Thymus (tissue), 14 donors: ENCODE measurements at places on chromosomes 13 and 19.

GRCh38 chr13:58728126-58728525 is 1096.6 kb downstream of the PCDH17 start:
- no peaks in the 10 kb centered on the region for H3K27me3 ChIP-seq
- no peaks in the 10 kb centered on the region for H3K36me3 ChIP-seq
- H3K4me1 ChIP-seq, result no peaks in the 10 kb centered on the region

DNA sequence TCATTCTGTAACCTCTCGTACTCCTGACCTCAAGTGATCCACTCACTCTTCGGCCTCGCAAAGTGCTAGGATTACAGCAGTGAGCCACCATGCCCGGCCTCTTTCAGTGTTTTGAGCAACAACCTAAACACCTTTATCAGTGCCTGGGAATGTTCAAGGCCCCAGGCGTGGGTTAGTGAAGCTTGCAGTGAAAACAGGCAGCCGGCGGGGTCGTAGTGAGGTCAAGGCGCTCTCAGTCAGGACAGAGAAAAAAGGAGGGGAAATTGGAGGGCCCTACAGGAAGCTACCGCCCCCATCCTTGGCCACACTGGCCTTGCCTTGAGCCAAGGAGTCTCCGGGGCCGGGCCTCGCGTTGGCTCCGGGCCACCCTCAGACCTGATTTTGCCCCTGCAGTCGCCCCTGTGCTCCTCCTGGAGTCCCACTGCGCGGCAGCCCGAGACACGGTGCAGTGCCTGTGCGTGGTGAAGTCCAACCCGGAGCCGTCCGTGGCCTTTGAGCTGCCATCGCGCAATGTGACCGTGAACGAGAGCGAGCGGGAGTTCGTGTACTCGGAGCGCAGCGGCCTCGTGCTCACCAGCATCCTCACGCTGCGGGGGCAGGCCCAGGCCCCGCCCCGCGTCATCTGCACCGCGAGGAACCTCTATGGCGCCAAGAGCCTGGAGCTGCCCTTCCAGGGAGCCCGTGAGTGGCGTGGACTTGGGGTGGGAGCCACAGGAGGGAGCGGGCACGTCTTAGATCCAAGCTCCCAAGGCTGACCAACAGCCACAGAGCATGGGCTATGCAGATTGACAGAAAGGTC is 17.7 kb downstream of the MAG start:
- H3K36me3 ChIP-seq, result no peaks in the 10 kb centered on the region
- peaks cover 4% of the 10 kb centered on the region for H3K4me1 ChIP-seq
- H3K27ac ChIP-seq, result no peak overlapping the region
- H3K4me3 ChIP-seq, result no peak overlapping the region
- H3K27me3 ChIP-seq, result no peaks in the 10 kb centered on the region

DNA sequence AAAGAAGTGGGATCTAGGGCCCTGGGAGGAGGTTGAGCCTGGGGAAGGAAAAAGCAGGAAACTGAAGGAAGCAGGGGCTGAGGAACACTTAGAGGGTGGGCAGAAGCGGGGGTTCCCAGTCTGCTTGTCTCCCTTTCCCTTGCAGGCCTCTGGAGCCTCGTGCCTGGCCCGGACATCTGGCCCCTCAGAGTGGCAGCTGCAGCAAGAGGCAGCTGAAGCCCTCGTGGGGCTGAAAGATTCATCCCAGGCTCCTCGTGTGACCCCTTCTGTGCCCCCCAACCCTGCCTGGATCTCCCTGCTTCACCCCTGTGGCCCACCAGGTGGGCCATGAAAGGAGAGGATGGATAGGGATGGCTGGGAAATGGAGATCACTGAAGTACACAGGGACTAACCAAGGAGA is 5.5 kb downstream of the DMRTC2 start:
- no peaks in the 10 kb centered on the region for H3K36me3 ChIP-seq
- H3K27me3 ChIP-seq, result no peaks in the 10 kb centered on the region
- H3K4me1 ChIP-seq, result no peaks in the 10 kb centered on the region
- no peak overlapping the region for H3K27ac ChIP-seq

GRCh38 chr13:28324181-28324789 is 170.6 kb downstream of the FLT1 start:
- H3K27ac ChIP-seq, result no peak overlapping the region
- H3K27me3 ChIP-seq, result no peaks in the 10 kb centered on the region
- DNase-seq, result peak; percentile 50
- no peaks in the 10 kb centered on the region for H3K4me1 ChIP-seq
- H3K36me3 ChIP-seq, result no peaks in the 10 kb centered on the region

- no peak overlapping the region for H3K4me3 ChIP-seq
- H3K27me3 ChIP-seq, result peaks cover 5% of the 10 kb centered on the region
- DNase-seq, result no peak
- no peaks in the 10 kb centered on the region for H3K36me3 ChIP-seq
- H3K4me1 ChIP-seq, result peaks cover 21% of the 10 kb centered on the region
Measured at GRCh38 chr19:42068756-42069571, 1.0 kb downstream of the GRIK5 start.

GRCh38 chr19:23783636-23784035 is 24.9 kb upstream of the ZNF681 start:
- no peak overlapping the region for H3K4me3 ChIP-seq
- H3K27me3 ChIP-seq, result no peaks in the 10 kb centered on the region
- H3K27ac ChIP-seq, result no peak overlapping the region

DNA sequence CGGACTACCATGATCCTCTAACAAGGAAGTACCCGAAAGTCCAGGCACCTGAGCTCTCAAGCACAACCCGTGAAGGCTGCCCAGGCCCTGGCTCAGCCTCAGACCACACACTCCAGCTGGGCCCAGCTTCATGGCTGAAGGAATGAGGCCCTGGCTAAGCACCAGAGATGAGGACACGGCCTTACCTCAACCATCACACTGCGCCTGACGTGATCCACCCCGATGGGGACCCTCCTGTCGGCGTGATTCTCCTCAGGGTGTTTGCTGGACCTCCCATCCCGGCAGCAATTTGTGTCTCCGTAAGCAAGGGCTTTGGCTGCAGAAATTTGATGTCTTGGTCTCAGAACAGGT is 56.5 kb downstream of the F2RL3 start:
- no peak for DNase-seq
- no peaks in the 10 kb centered on the region for H3K27me3 ChIP-seq
- H3K36me3 ChIP-seq, result no peaks in the 10 kb centered on the region
- H3K4me3 ChIP-seq, result no peak overlapping the region

DNA sequence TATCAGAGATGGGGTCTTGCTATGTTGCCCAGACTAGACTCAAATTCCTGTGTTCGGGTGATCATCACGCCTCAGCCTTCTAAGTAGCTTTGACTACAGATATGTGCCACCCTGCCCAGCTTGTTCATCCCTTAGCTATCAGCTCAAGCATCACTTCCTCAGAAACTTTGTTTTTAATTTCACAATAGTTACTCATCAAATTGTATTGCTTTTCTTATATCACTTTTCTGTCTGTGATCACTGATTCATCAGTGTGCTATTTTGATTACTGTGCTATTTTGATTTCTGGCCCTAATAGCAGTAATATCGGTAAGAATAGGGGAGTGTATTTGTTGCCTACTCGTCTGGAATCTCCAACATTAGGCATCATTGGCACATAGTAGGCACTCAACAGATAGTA is 878.6 kb upstream of the PCDH20 start:
- no peak overlapping the region for H3K27ac ChIP-seq
- H3K4me1 ChIP-seq, result no peaks in the 10 kb centered on the region
- no peak for DNase-seq
- H3K36me3 ChIP-seq, result no peaks in the 10 kb centered on the region
- no peaks in the 10 kb centered on the region for H3K27me3 ChIP-seq
- H3K4me3 ChIP-seq, result no peak overlapping the region

- H3K4me1 ChIP-seq, result peaks cover 36% of the 10 kb centered on the region
- no peak overlapping the region for H3K4me3 ChIP-seq
- H3K27ac ChIP-seq, result peak overlapping the region; percentile 72
- H3K27me3 ChIP-seq, result no peaks in the 10 kb centered on the region
- DNase-seq, result no peak
- no peaks in the 10 kb centered on the region for H3K36me3 ChIP-seq
Measured at GRCh38 chr19:55632463-55632834, 8.1 kb upstream of the ZNF784 start.

DNA sequence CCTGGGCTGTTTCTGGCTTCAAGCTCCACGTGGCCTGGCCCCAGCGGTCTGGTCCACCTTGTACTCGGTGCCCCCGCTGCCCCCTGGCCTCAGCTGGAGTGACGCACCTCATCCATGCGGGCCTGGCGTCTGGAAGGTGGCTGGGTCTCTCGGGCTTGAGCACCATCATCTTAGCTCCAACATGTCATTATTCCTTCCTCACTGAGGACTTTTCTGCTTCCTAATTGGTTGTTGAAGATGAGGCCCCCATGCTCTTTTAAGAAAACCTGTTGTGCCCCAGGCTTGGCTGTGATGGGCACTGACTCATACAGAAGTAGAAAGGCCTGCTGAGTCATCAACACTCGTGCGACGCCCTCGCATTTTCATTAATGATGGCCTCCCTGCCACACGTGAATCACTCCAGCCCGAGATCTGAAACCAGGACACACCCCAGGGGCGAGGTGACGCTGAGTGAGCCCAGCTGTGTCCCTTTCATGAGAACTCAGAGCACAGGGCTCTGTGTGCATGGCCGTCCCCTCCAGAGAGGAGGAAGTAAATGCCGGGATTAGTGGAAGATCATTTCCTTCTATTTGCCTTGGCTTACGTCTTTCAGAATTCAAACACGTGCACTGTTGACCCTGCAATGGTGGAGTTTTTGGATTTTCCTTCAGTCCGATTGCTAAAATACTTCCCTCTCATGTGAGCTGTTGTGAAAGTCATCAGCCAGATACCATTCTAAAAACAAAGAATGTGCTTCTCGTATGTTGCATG is 14.0 kb upstream of the GJA3 start:
- no peaks in the 10 kb centered on the region for H3K36me3 ChIP-seq
- no peak for DNase-seq
- no peaks in the 10 kb centered on the region for H3K4me1 ChIP-seq
- no peak overlapping the region for H3K27ac ChIP-seq
- no peak overlapping the region for H3K4me3 ChIP-seq

DNA sequence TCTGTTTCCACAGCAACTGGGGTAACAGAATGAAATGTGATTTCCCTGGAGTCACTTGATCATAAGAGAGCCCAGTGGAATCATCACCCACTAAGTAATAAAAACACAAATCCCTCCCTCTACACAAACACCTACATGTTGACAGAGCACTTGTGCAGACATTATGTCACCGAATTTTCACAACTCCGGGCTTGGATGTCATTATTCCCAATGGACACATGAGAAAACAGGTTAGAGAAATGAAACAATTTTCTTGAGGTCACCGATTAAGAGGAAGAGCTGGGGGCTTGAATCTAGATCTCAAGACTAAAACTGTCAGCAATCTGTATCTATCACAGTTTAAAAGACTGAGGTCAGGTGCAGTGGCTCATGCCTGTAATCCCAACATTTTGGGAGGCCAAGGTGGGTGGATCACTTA is 3.1 kb downstream of the XRCC1 start:
- peaks cover 11% of the 10 kb centered on the region for H3K4me1 ChIP-seq
- H3K27me3 ChIP-seq, result no peaks in the 10 kb centered on the region
- H3K36me3 ChIP-seq, result peaks cover 4% of the 10 kb centered on the region
- H3K4me3 ChIP-seq, result no peak overlapping the region

DNA sequence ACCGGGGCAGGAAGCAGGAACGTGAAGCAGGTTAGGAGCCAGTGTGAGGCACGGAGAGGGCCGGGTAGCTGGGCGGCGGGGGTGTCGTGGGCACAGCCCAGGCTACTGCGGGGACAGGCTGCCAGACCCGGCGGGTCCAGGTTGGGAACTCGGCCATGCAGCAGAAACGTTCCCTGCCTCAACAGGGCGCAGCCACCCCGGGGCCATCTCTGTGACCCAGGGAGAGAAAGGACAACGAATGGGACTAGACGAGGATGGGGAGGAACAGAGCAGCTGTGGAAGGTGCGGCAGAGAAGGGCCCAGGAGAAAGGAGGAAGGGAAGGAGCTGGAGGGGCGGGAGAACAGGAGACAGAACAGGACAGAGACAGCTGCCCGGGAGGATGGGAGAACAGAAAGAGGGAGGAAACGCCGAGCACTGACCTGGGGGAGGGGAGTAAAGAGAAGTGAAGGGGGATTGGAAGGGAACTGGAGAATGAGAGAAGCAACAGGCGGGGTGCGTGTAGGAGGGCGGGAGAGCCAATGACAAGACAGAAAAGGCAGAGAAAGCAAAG is 12.9 kb upstream of the GARIN5A start:
- H3K4me1 ChIP-seq, result no peaks in the 10 kb centered on the region
- H3K27me3 ChIP-seq, result no peaks in the 10 kb centered on the region
- no peak overlapping the region for H3K4me3 ChIP-seq
- no peaks in the 10 kb centered on the region for H3K36me3 ChIP-seq

GRCh38 chr13:43838909-43839308 is 40.6 kb downstream of the CCDC122 start:
- H3K27ac ChIP-seq, result no peak overlapping the region
- H3K27me3 ChIP-seq, result no peaks in the 10 kb centered on the region
- H3K4me1 ChIP-seq, result no peaks in the 10 kb centered on the region

DNA sequence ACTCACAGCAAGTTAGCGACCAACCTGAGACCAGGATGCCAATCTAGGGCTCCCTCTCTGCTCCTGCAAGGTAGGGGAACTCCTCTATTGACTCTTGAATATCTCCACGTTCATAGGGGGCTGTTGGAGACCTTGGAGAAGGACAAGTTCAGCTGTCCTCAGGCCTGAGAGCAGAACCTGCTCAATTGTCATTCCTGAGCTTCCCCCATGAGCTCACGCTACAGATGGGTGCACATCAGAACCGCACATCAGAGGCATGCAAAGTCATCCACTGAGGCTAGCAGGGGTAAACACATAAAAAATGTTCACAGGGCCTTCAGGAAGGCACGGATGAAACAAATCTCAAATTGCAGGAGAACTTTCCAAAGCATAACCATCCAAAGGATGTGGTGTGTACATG is 168.8 kb upstream of the ZNF507 start:
- no peaks in the 10 kb centered on the region for H3K36me3 ChIP-seq
- no peak for DNase-seq

GRCh38 chr19:17149393-17150135 is 65.6 kb upstream of the USE1 start:
- H3K36me3 ChIP-seq, result peaks cover 56% of the 10 kb centered on the region
- H3K27ac ChIP-seq, result no peak overlapping the region
- H3K4me1 ChIP-seq, result no peaks in the 10 kb centered on the region

- H3K36me3 ChIP-seq, result no peaks in the 10 kb centered on the region
- H3K27ac ChIP-seq, result no peak overlapping the region
- H3K4me1 ChIP-seq, result no peaks in the 10 kb centered on the region
Measured at GRCh38 chr19:11423791-11424181, 4.7 kb upstream of the RGL3 start.

- no peak for DNase-seq
- H3K27ac ChIP-seq, result peak overlapping the region; percentile 49
- no peaks in the 10 kb centered on the region for H3K4me1 ChIP-seq
- no peaks in the 10 kb centered on the region for H3K36me3 ChIP-seq
- no peaks in the 10 kb centered on the region for H3K27me3 ChIP-seq
Measured at GRCh38 chr13:30429721-30430694, 7.7 kb downstream of the UBE2L5 start.

DNA sequence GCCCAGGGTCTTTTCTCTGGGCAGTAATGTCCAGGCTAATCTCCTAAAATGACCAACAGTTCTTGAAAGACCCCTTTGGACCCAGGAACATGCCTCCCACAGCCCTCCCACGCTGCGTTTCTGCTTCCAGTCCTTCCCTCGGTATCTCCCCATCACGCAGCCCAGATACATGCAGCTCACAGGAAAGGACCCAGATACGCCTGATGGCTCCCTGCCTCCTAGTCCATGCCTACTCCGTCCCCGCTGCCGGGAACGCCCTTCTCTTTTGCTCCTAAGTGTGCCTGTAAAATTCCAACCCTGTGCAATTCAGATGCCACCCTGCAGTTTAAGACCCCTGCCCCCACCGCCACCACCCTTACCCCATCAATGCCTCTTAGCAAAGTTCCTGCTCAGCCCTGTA is 778 bp downstream of the MUC16 start:
- no peaks in the 10 kb centered on the region for H3K4me1 ChIP-seq
- peak overlapping the region; percentile 2 for H3K27ac ChIP-seq
- no peaks in the 10 kb centered on the region for H3K27me3 ChIP-seq
